ENCODE measurements at places on chromosomes 1 and 21.

DNA sequence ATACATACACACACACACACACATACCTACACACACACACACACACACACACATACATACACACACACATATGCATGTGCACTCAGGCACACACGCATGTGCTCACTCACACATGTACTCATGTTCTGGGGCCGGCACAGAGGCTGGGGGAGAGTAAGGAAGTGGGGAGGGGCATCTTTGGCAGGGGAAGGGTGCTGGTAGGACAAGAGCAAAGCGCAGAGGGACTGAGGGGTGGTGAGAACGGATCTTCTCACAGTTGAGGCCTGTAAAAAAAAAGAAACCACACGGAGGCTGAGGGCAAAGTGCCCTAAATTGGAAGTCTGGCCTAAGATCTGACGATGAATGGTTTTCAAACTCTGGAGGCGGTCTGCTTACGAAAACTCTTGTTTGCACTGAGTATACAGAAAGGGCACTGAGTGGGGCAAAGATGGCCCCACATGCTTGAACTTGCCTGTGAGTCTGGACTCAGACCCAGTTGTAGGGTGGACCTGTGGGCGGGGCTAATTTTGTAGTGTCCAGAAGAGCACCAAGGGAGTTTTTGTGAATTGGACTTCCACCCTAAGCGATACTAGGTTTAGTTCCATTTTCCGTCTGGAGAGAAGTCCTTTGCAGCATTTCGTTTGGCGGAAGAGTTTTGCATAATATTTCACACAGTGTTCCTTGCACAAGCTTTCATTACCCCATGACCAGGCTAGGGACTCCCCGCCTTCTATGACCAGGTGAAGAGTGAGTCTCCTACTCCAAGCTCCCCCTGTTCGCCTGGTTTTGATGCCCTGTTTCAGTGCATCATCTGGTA, 79.3 kb upstream of the LYST start:
- DNase-seq: no peak

DNA sequence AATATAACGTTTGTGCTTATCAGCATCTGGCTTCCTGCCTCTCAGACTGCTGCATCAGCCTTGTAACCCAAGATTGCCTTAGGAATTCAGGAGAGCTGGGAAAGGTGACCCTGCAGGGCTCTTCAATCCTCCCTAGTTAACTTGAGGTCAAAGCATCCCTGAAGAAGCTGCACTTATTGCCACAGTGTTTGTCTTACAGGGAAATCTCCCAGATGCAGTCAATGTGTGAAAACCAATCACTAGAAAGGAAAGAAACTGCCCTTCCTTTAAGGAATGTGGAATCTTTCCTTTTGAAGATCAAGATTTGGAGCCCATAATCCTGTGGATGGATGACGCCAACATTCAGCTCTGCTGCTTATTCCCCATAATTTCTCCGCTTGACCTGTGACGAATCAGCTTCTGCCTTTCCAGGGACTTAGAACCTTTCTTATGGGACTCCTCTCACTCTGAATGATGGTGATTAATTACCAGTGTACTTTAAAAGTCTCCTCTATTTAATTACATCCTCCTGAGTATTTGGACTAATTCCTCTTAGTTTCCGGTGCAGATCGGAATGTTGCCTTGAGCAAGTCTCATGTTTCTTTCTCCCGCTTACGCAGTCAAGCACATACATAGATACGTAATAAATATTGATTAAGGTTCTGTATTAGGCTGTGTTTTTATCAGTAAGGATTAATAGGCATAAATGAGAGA, 14.4 kb downstream of the ADAMTS5 start:
- no peak for DNase-seq

- no peak for DNase-seq
Observed at GRCh38 chr1:161728376-161729226, 7.3 kb downstream of the FCRLB start.

GRCh38 chr21:46549650-46550049, 55.2 kb downstream of the S100B start:
- DNase-seq: no peak

DNA sequence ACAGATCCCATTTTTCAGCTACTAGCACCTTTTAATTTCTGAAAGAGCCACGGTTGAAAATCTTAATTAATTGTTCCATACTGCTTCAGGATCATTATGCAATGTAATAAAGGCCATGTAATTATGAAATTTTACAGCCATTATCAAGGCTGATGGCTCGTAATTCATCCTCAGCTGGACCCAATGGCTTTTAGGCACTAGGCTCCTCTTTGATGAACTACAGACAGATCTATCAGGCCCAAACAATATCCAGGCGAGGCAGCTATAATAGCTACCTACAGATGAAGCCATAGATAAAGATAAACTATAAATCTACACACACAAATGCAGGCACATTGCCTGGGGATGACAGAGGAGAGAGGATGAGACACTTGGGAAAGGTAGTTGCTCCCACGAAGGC, 110.5 kb upstream of the USH2A start:
- DNase-seq: no peak
